MG63 (cell line): ENCODE measurements at places on chromosomes 16 and 17.
A peak's percentile ranks its signal among the peaks of the same experiment; 100 is the strongest.

GRCh38 chr17:76238847-76239537 is 1.3 kb downstream of the RNF157 start:
- DNase-seq, result no peak

DNA sequence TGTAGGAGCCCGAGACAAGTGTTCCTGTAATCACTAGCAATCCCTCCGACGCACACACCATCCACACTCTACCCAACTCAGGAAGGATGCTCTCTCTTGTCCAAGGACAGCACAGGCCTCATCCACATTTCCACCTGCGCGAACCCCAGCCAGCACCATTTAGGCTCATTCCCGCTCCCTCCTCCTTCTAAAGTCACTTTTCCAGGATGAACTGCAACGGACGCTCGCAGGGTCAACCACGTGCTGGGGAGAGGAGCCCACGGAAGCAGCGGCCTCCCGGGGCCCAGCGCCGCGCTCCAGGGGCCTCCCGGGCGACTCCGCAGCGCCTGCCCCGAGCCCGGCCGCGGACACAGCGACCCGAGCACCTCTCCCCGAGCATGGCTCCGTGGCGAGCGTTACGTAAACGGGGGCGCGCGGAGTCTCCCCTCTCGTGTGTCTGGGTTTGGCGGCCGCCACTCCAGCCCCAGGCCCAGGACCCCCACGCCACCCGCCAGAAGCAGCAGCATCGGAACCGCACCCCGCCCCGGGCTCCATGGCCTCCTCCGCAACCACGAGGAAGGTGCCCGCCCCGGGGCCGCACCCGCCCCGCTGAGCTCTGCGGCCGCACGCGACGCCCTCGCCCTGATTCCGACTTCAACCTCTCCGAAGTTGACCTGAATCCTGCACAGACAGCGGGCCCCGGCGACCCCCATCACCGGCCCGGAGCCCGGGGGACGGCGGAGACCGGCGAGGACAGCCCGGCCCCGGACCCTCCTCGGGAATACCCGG is 668 bp downstream of the USP36 start:
- DNase-seq, result peak; percentile 35

DNA sequence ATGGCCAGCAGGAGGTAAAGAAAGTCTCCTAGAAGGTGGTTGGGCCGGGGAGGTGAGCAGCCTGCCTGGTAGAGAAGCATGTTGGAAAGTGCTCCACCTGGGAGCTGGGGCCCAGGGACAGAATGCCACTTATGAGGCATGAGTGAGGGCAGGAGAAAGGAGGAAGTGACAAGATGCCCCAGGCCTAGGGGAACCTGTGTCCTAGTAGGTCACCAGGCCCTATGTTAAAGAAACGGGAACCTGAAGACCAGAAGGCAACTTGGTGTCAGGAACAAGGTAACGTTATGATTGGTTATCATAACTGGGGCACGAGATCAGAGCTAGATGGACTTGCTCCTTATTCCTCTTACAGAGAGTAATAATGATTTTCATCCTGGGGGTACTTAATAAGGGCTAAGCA is 34.3 kb downstream of the PITPNC1 start:
- no peak for DNase-seq

DNA sequence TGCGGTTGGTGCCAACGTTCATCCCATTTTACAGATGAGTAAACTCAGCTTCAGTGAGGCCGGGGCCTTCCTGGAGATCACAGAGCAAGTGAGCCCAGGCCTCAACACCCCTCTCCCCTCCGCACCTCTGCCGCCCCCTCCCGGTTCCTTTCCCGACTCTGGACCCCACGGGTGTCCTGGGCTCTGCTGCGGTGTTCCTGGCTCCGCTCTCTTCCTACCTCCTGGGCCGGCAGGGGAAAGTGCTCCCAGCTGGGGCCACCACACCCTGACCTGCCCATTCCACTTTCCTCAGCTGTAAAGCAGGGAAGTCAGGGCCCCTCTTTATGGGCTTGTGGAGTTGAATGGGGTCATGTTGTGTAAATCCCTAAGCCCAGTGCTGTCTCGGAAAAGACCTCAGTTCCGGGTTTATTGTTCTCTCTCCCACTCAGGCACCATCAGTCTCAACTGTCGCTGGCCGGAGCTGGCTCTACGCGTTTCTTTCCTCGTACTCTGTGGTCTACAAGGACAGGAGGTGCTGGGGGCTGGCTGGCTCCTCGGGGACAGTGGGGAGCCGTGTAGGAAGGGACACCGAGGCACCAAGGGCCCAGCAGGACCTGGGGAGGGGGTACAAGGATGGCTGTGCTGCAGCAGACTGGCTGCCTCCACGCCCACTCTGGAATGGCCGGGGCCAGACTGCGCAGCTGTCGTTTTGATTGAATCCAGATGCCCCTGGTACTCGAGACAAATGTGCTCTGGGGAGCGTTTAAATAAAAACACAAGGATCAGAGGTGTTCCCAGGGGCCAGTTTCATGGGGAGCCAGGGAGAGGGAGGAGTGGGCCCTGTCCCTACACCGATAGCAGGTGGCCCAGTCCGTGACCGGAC is 21.7 kb upstream of the ACSF3 start:
- no peak for DNase-seq

GRCh38 chr17:74042744-74043486 is 160.6 kb upstream of the RPL38 start:
- DNase-seq, result peak; percentile 97

GRCh38 chr16:74700116-74700437 is 585 bp downstream of the MLKL start:
- peak; percentile 19 for DNase-seq

GRCh38 chr17:77164483-77165091 is 23.8 kb downstream of the SEC14L1 start:
- DNase-seq, result no peak

GRCh38 chr16:86891121-86891520 is 312.8 kb downstream of the FOXL1 start:
- no peak for DNase-seq

- DNase-seq, result no peak
Measured at GRCh38 chr17:57370037-57370581, 113.8 kb downstream of the MSI2 start.

GRCh38 chr16:79130616-79131015 is 469.9 kb downstream of the MAF start:
- DNase-seq, result no peak

- no peak for DNase-seq
Measured at GRCh38 chr16:11493531-11493929, 93.2 kb downstream of the LITAF start.

- peak; percentile 21 for DNase-seq
Measured at GRCh38 chr17:14918540-14918939, 346.6 kb downstream of the PMP22 start.

DNA sequence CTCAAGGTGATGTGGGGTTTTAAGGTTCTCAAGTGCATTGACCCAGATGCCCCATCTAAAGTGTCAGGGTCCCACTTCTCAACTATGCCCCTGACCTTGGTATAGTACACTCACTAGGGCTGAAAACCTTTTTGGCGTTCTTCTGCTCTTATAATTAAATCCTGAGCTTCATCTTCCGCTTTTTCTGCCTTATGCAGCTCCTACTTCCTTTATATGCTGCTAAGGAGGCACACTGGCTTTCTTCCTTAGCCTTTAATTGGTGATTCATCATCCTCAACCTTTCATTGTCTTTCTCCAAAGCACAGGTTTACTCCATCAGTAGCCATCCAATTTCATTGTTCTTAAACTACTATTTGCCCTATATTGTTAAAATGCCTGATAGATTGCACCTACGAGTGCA is 5.3 kb upstream of the NF1 start:
- no peak for DNase-seq

GRCh38 chr16:47519037-47519436 is 57.9 kb downstream of the PHKB start:
- no peak for DNase-seq
